Peyer's patch (tissue), 4 donors: ENCODE measurements at places on chromosomes 5 and 9. TPM values are rescaled to one million over a fixed set of nuclear protein-coding genes. Genes with fewer than 3 reads are reported as not detected.

The NIPSNAP3A gene
- 19.2 TPM for total RNA-seq

DNA sequence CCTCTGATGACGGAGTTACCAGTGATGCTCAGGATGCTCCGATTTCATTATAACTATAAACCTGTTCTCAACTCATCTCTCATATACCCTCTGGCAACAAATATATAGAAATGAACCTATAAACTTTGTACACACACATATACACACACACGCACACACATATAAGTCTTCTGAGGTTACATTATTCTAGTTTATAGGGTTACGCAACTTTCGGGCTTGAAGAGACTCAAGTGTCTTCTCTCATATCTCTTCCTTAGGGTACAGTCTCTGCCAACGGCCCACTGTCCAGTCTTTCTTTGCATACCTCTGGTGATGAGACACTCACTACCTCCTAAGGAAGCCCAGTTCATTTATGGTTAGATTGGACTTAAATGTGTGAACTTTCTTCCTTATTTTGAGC is 69.4 kb upstream of the TBC1D2 start:
- no peak for DNase-seq

DNA sequence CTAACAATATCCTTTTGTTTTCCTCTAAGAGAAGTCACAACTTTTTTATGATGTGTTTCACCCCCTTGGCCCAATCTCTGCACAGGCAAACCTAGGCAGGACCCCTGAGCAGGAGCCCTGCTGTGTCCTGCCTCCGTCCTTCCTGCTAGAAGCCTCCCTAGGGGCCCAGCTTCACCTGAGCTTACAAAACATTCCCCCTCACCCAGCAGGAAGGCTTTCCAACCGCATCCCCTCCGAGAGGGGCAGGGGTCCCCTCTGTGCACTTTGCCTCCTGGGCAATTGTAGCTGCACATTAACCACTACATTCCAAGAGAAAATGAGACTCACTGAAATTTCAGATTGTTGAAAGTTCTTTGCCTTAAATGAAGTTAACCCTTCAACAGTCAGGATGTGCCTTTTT is 176.2 kb downstream of the IRX2 start:
- no peak for DNase-seq

- peak; percentile 69 for DNase-seq
These were observed 2.0 kb downstream of the GADD45G start for GRCh38 chr9:89606624-89607311.

DNA sequence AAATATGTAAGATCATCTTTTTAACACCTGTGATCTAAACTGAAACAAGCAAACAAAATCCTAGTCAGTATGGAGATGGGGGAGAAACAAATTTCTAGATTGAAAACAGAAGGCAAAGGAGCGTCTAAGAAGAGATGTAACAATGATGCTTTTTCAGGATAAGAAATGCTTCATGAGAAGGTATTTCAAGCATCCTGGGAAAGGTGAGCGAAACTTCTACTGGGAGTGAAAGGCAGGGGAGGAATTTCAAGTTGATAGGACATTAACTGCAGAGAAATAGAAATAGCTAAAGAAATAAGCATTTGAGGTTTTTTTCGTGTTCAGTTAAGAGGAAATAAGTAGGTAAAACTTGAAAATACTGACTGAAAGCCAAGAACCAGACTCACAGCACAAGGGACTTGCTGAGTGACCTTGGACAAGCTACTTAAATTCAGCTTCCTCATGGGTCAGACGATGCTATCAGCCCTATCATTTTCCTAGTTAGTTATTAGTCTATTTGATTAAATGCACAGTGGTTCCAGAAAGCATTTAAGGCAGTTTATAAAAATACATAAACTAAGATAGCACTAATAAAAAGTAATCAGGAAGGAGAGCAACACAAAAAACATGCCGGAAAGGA is 406.3 kb downstream of the PDE4D start:
- DNase-seq, result no peak

DNA sequence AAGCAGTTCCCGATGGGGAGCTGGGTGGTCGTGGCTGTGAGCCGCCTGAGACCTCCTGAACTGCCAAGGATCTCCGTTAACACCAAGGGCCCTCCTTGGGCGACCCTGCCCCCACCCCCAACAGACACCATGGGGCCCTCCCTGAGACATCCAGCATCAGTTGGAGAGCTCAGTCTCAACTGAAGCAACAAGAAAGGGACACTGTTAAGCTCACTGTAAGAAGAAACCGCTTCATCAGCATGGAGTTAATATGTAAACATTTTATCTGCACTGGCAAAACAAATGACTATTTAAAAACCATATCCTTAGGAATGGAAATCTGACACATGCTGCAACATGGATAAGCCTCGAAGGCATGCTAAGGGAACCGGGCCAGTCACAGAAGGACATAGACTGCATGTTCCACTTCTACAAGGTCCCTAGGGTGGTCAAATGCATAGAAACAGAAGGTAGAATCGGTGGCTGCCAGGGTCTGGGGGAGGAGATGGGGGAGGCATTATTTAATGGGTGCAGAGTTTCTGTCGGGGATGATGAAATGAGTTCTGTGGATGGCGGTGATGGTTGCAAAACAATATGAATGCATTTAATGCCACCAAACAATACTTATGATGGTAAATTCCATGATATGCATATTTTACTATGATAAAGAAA is 47.4 kb downstream of the ROR2 start:
- DNase-seq, result no peak

DNA sequence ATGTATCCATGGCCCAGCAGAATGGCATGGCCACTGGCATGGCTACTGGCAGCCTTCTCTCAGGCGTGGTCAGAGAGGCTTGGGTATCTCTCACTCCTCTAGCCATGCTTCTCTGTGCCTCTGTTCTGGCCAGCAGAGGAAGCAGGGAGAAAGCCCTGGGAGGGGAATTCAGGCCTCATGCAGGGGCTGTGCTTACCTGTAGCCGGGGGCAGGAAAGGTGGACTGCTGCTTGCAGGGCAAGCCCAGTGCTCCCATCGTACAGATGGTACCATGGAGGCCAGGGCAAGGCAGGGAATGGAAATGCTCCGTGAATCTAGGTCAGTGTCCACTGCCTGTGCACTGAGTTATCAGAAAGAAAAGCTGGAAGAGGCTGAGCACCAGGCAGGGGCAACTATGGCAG is 2.7 kb downstream of the OR13J1 start:
- no peak for DNase-seq

- peak; percentile 57 for DNase-seq
These were observed 823 bp downstream of the ST6GALNAC6 start for GRCh38 chr9:127898433-127899127.
